Fibroblast of the aortic adventitia (primary cell): ENCODE measurements at places on chromosomes 11 and 22. TPM values are rescaled to one million over a fixed set of nuclear protein-coding genes. Genes with fewer than 3 reads are reported as not detected.
A peak's percentile ranks its signal among the peaks of the same experiment; 100 is the strongest.

DNA sequence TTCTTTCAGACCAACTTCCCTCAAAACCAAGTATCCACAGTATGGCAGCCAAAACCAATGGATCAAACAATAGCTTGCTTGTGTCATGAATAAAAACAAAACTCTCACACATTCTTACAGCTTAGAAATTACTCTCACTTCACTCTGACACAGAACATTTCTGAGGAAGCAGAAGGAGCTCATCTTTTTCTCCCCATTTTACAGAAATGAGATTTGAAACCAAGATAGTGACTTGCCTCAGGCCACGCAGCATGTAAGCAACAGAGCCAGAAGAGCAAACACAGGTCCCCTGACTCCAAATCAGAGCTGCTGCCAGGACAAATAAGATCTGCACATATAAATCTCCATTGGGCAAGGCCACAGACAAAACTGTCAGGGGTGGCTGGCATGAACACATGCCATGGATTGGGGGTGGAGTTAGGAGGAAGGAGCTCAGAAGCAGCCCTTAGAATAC, 64.8 kb downstream of the RAB30 start:
- DNase-seq: peak; percentile 20

GRCh38 chr11:10076458-10077141, 217.4 kb downstream of the SBF2 start:
- peak; percentile 88 for DNase-seq

DNA sequence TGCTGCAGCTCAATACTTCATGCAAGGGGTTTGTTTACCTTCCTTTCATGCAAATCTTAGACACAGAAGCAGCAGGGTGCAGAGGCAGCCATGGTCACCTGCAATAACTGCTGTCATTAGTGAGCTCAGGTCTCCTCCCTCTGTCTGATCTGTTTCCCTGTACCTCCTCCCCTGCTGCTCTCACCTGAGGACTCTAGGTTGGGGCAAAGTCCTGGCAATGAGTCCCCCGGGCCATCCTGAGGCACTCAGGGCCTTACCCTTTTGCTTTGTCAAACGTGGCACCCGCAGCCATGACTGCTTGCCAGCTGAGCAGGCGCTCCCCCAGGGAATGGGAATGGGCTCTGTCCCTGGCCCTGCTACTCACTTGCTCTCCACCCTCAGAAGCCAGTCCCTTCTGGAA, 3.9 kb downstream of the LRRC10B start:
- no peak for DNase-seq

GRCh38 chr11:28459912-28460311, 351.7 kb downstream of the METTL15 start:
- DNase-seq: no peak

FAT3 gene
- total RNA-seq: 1.7 and 2.2 TPM in 2 replicates
